ENCODE measurements at places on chromosomes 7 and 10.
A peak's percentile ranks its signal among the peaks of the same experiment; 100 is the strongest.

GRCh38 chr10:9470581-9470980, 1416.1 kb downstream of the GATA3 start:
- no peak for DNase-seq

- peak; percentile 14 for DNase-seq
Observed at GRCh38 chr7:94643771-94644545, 12.0 kb downstream of the SGCE start.

GRCh38 chr7:66615699-66616098, 13.0 kb upstream of the KCTD7 start:
- no peak for DNase-seq

DNA sequence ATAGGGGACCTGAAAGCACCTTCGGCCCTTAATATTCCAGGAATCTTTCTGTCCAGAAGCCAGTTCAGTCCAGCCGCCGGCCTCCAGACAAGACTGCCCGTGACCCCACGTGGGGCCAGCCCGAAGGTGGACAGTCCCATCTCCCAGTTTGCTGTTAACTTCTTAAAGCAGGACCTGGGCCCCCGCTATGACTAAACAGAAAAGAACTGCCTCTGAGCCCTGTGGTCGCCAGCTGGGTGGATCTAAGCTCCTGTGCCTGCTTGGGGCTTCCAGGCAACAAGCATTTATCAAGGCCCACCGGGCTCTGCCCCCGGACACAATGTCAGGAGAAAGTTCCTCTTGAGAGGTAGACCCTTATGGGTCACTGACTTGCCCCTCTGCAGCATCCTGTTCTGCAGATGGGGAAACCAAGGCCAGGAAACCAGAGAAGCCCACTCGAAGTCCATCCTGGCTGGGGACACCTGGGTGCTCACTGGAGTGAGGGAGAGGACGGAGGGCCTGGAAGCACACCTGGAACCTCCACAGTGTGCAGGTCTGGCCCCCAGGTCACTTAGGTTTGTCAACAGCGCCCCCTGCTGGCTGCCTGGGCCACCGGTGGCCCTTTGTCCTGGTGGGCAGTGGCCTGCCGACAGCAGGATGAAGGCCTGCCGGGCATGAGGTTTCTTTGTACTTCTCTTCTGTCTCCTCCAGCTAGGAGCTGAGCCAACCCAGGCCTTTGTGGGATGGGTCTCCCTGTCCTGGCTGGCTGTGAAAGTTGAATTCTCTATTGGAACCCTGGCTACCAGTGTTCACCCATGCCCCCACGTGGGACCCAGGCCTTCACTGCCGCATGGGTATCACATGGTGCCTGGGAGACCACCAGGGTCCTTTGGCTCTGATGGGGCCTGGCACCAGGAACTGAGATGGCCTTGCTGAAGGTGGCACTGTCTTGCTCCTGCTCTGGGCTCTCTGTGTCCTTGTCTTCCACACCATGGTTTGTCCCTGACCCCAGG, 128.0 kb downstream of the ZMIZ1 start:
- peak; percentile 78 for DNase-seq

DNA sequence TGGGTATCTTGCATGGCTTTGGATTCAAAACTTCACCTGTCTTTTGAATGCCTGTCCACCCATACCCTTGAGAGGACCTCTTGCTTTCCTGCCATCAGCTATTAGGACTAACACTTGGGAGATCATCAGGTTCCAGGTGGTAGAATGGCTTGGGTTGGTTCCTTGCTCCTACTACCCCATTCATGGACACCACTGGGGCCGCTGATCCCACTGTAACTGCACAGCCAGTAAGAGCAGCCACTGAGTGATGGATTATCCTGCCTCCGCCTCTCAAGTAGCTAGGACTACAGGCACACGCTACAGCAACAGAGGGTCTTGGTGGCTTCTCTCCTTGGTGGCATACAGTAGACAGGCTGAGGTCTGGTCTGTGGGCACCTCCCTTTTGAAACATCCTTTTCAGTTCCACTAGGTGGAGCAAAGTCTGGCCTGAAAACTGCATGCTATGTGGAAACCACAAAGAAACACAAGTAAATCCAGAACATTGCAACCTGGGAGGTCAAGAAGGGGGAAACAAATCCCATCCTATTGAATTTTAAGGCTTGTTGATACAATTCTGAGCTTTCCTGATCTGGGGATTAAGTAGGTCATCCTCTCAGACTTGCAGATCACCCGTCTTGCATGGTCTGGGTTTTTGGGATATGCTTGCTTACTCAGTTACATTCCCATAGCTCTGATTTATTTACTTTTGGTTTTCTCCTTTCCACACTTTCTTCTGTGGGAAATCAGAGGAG, 9.4 kb downstream of the WBP1L start:
- peak; percentile 90 for DNase-seq

DNA sequence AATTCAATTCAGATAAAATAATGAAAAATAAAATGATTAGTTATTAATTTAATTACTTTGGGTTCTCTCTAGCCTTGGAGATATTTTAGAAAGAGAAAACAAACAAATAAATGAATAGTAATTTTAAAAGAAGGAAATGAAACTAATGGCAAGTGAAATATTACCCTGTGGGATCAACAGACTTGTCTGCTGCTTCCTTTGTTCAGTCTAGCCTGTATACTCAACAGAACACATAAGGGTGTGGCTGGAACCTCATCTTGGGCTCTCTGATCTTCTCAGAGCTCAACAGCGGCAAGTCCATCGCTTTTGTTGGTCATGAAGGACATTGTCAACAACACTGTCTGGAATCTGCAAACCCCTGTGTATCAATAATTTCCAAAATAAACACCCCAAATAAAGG, 904.9 kb downstream of the IPMK start:
- DNase-seq, result no peak

GRCh38 chr10:61933859-61934555, 32.5 kb downstream of the ARID5B start:
- DNase-seq, result no peak

DNA sequence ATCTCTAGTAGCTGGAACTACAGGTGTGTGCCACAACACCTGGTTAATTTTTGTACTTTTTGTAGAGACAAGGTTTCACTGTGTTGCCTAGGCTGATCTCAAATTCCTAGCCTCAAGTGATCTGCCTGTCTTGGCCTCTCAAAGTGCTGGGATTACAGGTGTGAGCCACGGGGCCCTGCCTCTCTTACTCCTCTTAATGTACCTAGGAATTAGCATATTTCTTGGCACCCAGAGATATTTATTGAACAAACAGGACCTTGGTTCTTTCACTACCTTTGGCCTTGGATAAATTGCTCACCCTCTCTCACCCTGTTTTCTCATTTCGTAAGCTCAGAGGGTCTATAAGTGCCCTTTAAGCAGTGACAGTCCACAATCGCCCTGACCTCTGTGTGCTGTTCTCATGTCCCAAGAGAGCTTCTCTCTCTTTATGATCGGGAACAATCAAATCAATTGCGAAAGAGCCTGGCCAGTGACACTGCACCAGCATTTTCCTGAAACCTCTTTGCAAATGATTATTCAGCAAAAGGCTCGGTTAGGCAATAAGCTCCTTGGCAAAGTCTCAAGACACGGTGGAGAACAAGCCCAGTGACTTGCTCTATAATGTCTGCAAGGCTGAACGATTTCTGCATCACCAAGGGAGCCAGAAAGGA, 117.7 kb downstream of the APBB1IP start:
- peak; percentile 81 for DNase-seq

DNA sequence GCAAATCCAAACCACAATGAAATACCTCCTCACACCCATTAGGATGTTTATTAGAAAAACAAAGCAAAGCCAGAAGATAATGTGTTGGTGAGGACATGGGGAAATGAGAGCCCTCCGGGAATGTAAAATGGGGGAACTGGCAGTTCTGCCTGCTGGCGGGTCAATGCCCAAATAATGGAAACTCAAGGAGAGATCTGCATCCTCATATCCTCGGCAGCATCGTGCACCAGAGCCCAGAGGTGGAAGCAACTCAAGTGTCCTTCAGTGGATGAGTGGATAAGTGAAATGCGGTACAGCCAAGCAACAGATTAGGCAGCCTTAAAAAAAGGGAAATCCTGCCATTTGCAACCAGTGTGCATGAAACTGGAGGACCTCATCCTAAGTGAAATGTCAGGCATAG, 325.2 kb downstream of the WDR37 start:
- DNase-seq, result no peak

GRCh38 chr10:129909531-129910256, 54.4 kb downstream of the EBF3 start:
- DNase-seq, result no peak

DNA sequence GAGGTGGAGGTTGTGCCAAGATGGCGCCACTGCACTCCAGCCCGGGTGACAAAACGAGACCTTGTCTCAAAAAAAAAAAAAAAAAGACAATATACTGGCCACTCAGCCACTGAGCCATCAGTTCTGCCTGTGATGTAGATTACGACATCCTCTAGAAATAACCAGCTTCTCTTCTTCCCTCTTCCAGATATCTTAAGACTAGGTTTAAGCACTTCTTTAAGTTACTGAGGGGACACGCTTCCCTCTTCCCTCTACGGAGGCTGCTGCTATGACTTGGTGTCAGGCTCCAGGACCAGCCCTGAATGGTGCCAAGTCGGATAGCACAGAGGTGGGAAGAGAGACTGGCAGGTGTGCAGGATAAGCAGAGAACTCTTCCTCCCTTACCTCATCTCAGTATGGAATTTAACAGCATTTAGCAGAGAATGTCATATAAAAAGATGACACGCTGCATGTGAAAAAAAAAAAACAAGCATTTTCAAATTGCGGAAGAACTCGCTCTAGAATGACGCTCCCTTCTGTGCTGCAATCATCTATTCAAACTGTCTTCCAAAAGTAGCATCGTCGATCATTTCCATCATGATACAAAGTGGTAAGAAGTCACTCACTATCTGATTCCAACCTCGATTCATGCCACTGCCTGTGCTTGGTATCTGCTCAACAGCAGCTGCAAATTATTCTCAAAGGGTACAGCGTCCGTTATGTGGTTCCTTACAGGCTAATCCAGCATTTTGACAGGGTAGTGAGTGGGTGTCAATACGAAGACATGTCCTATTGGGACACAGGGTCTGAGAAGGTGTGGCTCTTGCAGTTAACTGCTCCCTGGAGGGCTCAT, 13.8 kb downstream of the DAGLB start:
- DNase-seq, result no peak

DNA sequence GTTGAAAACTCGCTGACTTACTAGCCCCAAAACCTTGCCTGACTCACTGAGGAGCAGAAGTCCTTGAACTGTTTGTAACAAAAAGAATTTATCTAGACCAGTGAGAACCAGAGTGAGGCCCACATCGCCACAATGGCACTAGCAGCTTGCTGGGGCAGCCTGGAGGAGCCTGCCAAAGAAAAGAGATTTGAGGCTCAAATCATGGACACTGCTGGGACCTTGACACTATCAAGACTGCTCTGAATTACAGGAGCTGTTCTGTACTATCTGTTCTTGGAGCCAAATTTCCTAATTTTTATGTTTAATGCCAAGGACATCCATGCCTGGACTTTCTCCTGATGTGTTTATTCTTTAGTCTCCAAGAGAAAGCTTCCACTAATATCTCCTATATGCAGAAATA, 82.0 kb upstream of the JCAD start:
- DNase-seq, result no peak

DNA sequence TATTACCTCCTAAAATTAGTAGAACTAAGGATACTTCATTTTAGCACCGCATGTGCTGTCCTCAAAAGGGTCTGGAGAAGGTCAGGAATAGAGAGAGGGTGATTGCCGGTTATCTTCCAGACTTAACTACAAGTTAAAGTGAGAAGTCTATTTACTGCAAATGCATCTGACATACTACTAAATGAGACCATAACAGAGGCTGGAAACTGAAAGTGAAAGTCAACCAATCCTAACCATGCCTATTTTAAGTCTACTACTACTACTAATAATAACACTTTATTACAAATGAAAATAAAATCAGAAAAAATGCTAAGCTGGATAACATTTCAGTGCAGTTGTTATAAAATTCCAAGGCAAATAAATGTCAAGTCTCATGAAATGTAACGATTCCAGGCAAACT, 244.7 kb downstream of the KIF20B start:
- peak; percentile 11 for DNase-seq

DNA sequence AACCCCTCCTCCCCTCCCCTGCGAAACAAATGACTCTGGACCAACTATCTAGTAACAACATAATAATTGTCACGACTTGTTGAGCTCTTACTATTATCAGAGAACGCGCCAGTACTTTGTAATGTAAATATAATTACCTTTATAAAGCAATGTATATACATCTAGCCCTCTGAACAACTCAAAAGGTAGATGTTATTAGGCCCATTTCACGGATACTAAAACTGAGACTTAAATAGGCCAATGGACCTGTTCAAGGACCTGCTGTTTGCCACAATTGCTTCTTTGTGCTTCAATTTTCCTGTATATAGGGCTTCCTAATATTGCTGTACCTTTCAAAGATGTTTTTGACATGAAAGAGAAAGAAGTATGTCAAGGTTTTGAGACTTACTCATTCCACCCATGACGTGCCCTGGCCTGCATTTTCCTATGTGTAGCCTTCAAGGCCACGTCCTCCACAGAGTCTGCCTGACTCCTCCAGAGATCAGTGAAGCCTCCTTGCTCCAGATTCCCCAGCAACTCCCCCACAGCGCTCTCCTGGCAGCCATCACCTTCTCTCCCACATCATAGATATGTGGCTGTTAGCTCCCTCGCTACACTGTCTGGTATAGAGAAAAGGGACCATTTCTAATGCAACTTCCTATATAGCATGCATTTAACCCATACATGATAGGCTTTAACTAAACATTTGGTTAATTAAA, 156.6 kb downstream of the SKIDA1 start:
- no peak for DNase-seq

GRCh38 chr7:89332026-89332425, 536.5 kb upstream of the TEX47 start:
- no peak for DNase-seq

- peak; percentile 36 for DNase-seq
Observed at GRCh38 chr10:47020471-47020870, 109.2 kb downstream of the PTPN20 start.

GRCh38 chr7:24873944-24874343, 106.0 kb downstream of the OSBPL3 start:
- no peak for DNase-seq

DNA sequence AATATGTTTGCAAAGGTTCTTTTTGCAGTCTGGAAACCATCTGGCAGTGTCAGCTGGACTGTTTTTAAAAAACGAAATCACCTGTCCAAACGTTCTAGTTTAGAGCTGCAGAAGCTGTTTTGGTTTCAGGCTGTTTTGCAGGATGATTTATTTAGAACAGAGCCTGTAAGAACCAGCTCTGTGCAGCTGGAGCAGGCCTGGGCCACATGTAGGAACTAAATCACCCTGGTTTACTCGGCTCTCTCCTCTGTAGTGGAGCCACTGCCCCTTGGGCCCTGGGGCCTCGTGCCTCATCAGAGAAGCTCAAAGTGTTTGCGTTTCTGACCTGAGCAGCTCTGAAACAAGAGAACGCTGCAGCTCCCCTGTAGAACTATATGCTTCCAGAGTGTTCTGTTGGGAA, 142.5 kb downstream of the ACTR3B start:
- no peak for DNase-seq

GRCh38 chr7:117362294-117362888, 39.5 kb upstream of the WNT2 start:
- no peak for DNase-seq

DNA sequence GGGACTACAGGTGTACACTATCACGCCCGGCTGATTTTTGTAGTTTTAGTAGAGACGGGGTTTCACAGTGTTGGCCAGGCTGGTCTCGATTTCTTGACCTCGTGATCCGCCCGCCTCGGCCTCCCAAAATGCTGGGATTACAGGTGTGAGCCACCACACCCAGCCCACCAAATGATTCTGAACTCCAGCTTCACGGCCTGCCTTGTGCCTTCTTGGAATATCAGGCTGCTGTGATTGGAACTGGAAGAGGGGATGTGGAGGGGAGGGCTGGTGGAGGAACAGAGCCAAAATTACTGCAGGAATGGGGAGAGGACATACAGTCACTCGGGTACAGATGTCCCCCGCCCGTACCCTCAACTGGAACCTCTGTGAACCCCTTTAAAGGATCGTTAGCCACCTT, 268.4 kb downstream of the ACTR3B start:
- no peak for DNase-seq

All from adipocyte (in vitro differentiated cells).